ENCODE measurements at places on chromosomes 1 and 21. TPM values are rescaled to one million over a fixed set of nuclear protein-coding genes. Genes with fewer than 3 reads are reported as not detected.

DNA sequence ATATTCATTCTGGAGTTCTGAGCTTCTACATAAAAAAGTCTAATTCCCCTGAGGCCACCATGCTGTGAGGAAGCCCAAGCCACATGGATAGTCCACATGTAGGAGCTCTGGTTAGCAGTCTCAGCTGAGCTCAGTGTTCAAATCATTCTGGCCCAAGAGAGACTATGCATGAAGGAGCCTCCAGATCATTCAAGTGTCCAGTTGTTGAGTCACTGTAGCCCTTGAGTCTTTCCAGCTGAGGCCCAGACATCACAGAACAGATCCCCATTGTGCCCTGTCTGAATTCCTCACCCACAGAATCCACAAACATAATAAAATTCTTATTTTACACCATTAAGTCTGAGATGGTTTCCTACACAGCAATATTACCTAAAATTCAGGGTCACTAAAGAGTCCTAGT is 107.0 kb upstream of the NGF start:
- no peak overlapping the region for H3K4me3 ChIP-seq
- DNase-seq: no peak
- peaks cover 3% of the 10 kb centered on the region for H3K27me3 ChIP-seq

Gene APOBEC4
- not detected for total RNA-seq

DNA sequence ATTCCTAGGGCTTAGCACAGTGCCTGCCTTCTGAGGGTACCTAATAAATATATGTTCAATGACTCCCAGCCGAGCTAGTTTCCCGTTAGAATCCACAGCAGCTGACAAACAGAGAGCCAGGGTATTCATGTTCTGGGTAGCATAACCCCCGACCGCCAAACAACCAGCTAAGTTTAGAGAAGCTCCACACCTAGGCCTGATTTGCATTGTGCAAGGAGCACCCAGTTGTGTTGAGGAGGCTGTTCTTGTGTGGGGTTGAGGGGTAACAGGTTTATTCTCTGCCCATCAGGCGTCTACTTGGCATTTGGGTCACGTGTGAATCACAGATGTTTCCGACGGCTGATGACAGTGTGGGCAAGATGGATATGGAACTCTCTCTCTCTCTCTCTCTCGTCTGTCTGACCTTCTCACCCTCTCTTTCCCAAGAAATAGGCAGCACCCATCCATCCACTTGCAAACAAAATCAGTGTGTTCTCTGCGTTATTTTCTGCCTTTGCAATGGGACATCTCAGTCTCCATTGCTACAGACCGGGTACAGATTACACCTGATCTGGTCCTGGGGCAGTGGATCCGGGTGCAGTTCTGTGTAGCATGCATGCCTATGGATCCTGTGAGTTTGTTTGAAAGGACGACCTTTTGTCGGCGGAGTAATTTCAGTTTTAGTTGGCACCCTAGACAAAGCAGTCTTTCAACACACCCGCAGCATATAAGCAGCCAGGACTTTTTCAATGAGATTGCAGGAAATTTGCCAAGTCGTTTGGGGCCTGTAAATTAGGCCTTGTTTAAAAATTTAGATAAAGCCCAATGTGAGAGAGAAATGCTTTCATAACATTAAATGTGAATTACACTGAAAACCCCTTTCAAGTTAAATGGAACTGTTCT is 29.4 kb downstream of the KAZN start:
- H3K36me3 ChIP-seq: no peaks in the 10 kb centered on the region
- no peaks in the 10 kb centered on the region for H3K4me1 ChIP-seq
- H3K4me3 ChIP-seq: no peak overlapping the region
- no peaks in the 10 kb centered on the region for H3K27me3 ChIP-seq

DNA sequence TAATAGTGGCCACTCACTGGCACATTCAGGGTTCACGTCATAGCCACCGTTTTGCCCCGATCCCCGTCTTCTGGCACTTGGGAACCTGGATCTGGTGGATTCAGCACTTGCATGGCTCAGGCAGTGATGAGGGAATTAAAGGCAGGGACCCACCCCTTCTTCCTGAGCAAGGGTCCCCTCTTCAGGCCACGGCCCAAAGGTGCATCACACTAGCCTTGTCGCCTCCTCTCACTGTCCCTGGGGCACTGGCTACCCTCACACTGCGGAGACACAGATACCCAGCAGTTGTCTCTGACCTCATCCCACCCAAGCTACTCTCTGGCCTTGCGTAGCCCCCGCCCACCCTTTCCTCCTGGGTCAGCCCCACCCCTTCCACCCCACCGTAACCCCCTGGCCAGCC is 19.9 kb upstream of the LDLRAP1 start:
- H3K4me3 ChIP-seq: no peak overlapping the region
- peaks cover 4% of the 10 kb centered on the region for H3K27me3 ChIP-seq
- H3K4me1 ChIP-seq: peaks cover 9% of the 10 kb centered on the region
- no peaks in the 10 kb centered on the region for H3K36me3 ChIP-seq
- DNase-seq: no peak

DNA sequence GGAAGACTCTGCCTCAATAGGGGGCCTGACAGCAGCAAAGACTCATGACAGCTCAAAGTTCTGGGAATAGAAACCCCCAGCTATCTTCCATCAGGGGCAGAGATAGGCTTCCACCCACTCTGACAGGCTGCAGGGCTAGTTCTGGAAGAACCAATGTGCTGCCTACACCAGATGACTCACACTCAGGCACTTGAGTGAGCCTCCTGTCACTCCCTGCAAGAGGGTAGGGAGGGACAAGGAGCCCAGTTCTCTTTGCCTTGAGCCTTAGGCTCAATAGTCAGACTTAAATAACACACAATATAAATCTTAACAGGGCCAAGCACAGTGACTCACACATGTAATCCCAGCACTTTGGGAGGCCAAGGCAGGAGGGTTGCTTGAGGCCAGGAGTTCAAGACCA is 386.4 kb downstream of the HHAT start:
- H3K27me3 ChIP-seq: no peaks in the 10 kb centered on the region
- no peak for DNase-seq
- H3K27ac ChIP-seq: no peak overlapping the region
- H3K4me1 ChIP-seq: no peaks in the 10 kb centered on the region
- no peaks in the 10 kb centered on the region for H3K36me3 ChIP-seq

DNA sequence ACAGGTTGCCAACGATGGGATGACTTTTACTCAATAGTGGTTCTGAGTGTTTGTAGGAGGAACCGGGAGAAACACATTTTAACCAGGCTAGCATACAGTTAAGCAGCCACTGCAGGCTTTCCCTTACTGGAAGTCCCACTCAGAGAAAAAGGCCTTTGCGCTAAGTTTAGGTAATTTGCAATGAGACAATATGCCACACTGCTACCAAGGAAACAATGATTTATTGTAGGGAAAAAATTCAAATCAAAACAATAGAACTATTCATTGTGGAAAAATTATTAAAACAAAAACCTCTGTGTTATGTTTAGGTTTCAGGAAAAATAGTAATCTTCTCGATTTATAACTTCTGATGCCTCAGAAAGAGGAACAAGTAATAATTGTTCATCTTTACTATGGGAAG is 51.4 kb upstream of the CR2 start:
- no peak overlapping the region for H3K4me3 ChIP-seq
- H3K27ac ChIP-seq: no peak overlapping the region
- H3K4me1 ChIP-seq: peaks cover 7% of the 10 kb centered on the region
- peaks cover 2% of the 10 kb centered on the region for H3K27me3 ChIP-seq
- DNase-seq: no peak

GRCh38 chr1:171256940-171257606 is 8.8 kb downstream of the FMO1 start:
- peaks cover 5% of the 10 kb centered on the region for H3K4me1 ChIP-seq
- H3K27me3 ChIP-seq: peaks cover 14% of the 10 kb centered on the region
- DNase-seq: no peak
- no peak overlapping the region for H3K4me3 ChIP-seq

- no peak for DNase-seq
- H3K27ac ChIP-seq: no peak overlapping the region
- no peaks in the 10 kb centered on the region for H3K4me1 ChIP-seq
- no peak overlapping the region for H3K4me3 ChIP-seq
- H3K27me3 ChIP-seq: no peaks in the 10 kb centered on the region
- H3K36me3 ChIP-seq: peaks cover 19% of the 10 kb centered on the region
Observed at GRCh38 chr1:235783148-235783776, 83.4 kb downstream of the LYST start.

- H3K27ac ChIP-seq: no peak overlapping the region
- H3K27me3 ChIP-seq: no peaks in the 10 kb centered on the region
- no peak for DNase-seq
- H3K4me3 ChIP-seq: no peak overlapping the region
- peaks cover 7% of the 10 kb centered on the region for H3K4me1 ChIP-seq
Observed at GRCh38 chr1:107820801-107821200, 144.2 kb downstream of the VAV3 start.

Data from activated CD4-positive, alpha-beta T cell treated with anti-CD3 and anti-CD28 coated beads, Interleukin-2, amount 10 ng/mL, durations not matched to agents 7 days and 5 days (primary cell).